ENCODE measurements at places on chromosomes 16 and 17. TPM values are rescaled to one million over a fixed set of nuclear protein-coding genes. Genes with fewer than 3 reads are reported as not detected.

The VAT1L gene
- total RNA-seq, result 6.8 TPM

DNA sequence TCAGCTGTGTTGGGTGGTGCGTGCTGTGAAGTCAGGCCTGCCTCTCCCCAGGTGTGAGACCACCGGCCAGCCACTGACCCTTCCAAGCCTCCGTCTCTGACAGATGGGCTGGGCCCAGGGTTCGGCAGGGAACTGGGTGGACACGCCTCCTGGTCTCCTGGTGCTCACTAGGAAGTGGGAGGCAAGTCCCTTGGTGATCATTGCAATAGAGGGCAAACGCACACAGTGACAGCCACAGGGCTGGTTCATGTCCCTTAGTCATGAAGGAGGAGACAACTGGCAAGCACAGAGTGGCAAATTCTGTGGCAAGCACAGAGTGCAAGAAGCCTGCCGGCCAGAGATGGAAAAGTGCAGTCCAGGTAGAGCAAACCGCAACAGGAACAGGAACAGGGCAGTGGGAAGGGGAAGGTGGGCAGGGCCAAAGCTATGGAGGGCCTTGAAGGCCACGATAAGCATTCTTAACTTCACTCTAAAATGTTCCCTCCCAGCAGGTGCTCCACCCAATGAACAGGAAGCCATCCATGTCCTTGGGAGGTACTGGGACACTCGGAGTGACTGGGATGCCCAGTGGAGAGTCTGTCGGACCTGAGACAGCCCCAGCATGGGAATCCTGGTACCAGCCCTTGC, 21.9 kb downstream of the USP7 start:
- DNase-seq, result no peak
- H3K27ac ChIP-seq, result no peak overlapping the region
- H3K36me3 ChIP-seq, result peaks cover 2% of the 10 kb centered on the region
- no peaks in the 10 kb centered on the region for H3K27me3 ChIP-seq
- H3K4me3 ChIP-seq, result no peak overlapping the region
- H3K4me1 ChIP-seq, result peaks cover 10% of the 10 kb centered on the region

DNA sequence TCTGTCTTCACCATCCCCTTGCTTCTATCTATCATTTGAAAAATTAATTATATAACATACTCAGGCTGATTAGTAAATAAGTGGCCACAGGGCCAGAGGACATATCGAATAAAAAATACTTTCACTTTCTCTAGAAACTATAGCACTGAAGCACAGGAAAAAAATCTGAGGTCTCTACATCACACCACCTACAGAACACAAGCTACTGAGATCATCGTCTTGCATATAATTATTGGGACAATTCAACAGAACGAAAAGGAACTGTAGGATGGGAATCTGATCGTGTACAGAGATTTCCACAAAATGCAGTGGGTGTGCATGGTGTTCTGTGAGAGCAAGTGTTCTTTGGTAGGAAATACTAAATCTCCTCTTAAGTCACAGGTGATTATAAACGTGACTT, 289.6 kb upstream of the ERCC4 start:
- DNase-seq, result no peak
- no peak overlapping the region for H3K27ac ChIP-seq
- H3K4me3 ChIP-seq, result no peak overlapping the region
- peaks cover 13% of the 10 kb centered on the region for H3K27me3 ChIP-seq

DNA sequence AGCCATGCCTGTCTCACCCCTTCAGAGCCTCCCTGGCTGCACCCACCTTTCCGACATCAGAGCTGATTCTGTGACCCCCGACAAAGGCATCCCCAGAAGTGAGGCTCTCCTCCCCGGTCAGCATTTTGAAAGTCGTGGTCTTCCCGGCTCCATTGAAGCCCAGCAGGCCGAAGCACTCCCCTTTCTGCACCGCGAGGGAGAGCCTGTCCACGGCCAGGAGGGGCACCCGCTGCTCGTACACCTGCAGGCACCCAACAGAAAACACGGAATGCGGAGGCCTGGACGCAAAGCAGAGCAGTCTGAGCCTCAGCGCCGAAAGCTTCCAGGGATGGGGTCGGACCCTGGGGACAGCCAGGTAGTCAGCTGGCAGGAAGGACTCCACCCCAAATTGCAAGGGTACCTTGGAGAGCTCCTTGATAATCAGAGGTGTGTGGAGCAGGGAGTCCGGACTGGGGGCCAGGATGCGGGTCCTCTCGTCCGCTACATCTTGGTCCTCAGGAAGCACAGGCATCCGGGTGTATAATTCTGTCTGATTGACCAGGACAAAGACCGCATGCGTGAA, 13.1 kb upstream of the RNPS1 start:
- no peak for DNase-seq
- H3K27me3 ChIP-seq, result peaks cover 37% of the 10 kb centered on the region
- no peak overlapping the region for H3K27ac ChIP-seq
- H3K4me1 ChIP-seq, result no peaks in the 10 kb centered on the region
- H3K4me3 ChIP-seq, result no peak overlapping the region

GRCh38 chr16:48381201-48381600, 4.0 kb downstream of the SIAH1 start:
- no peak overlapping the region for H3K27ac ChIP-seq
- peaks cover 43% of the 10 kb centered on the region for H3K4me1 ChIP-seq
- no peak for DNase-seq
- peaks cover 12% of the 10 kb centered on the region for H3K36me3 ChIP-seq
- H3K27me3 ChIP-seq, result no peaks in the 10 kb centered on the region
- no peak overlapping the region for H3K4me3 ChIP-seq

GRCh38 chr16:7137560-7138330, 194.9 kb upstream of the RBFOX1 start:
- no peaks in the 10 kb centered on the region for H3K4me1 ChIP-seq
- no peak overlapping the region for H3K4me3 ChIP-seq

GRCh38 chr16:86594721-86595120, 16.4 kb downstream of the FOXL1 start:
- peaks cover 27% of the 10 kb centered on the region for H3K27me3 ChIP-seq
- peaks cover 52% of the 10 kb centered on the region for H3K4me1 ChIP-seq
- H3K36me3 ChIP-seq, result no peaks in the 10 kb centered on the region
- no peak overlapping the region for H3K4me3 ChIP-seq

- H3K36me3 ChIP-seq, result no peaks in the 10 kb centered on the region
- H3K27ac ChIP-seq, result no peak overlapping the region
- no peaks in the 10 kb centered on the region for H3K4me1 ChIP-seq
- DNase-seq, result no peak
- no peak overlapping the region for H3K4me3 ChIP-seq
Measured at GRCh38 chr16:62272035-62272434, 235.8 kb upstream of the CDH8 start.

GRCh38 chr17:66897141-66897540, 62.2 kb downstream of the CACNG5 start:
- no peaks in the 10 kb centered on the region for H3K36me3 ChIP-seq
- H3K4me3 ChIP-seq, result no peak overlapping the region
- H3K27ac ChIP-seq, result no peak overlapping the region
- peaks cover 4% of the 10 kb centered on the region for H3K4me1 ChIP-seq

DNA sequence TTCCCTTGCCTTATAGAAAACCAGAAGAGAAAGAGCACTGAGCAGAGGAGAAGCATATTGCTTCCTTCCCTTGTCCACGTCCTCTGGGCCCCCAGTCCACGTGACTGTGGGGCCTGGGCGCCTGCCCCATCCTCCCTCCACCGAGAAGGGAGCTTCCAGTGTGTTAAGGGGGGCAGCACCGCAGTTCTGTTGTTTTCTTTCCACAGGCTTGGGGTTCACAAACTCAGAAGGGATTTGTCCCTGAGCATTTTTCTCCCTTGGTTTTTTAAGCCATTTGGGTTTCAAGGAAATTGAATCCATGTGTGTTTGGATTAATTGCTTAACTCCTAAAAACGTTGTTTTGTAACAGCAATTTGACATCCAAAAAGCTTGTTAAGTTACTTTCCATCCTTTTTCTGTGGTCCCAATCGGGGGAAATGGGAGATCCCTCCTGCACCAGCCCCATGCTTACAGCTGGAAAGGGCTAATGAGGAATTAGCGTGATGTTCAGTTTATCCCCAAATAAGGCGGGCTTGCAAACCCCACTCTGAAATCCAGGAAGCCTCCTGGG, 347.5 kb upstream of the TNRC6C start:
- H3K4me1 ChIP-seq, result peaks cover 19% of the 10 kb centered on the region
- H3K27ac ChIP-seq, result peak overlapping the region; percentile 44
- no peaks in the 10 kb centered on the region for H3K36me3 ChIP-seq
- no peak overlapping the region for H3K4me3 ChIP-seq
- H3K27me3 ChIP-seq, result peaks cover 44% of the 10 kb centered on the region

The LGALS3BP gene
- 373 TPM for total RNA-seq

GRCh38 chr16:9657641-9658040, 524.6 kb downstream of the GRIN2A start:
- peaks cover 22% of the 10 kb centered on the region for H3K4me1 ChIP-seq
- no peaks in the 10 kb centered on the region for H3K36me3 ChIP-seq
- DNase-seq, result no peak

- no peaks in the 10 kb centered on the region for H3K27me3 ChIP-seq
- H3K4me1 ChIP-seq, result peaks cover 22% of the 10 kb centered on the region
- peaks cover 8% of the 10 kb centered on the region for H3K36me3 ChIP-seq
- H3K27ac ChIP-seq, result peak within 1 kb of the TSS; percentile 98
- peak; percentile 95 for DNase-seq
Measured at GRCh38 chr17:81666342-81667191, at the start of the genes CCDC137 and OXLD1. Gene CCDC137 (plus strand): TSS chr17:81666737. CDS start chr17:81666767, 30 bp downstream. Gene OXLD1 (minus strand): TSS chr17:81666605. CDS start chr17:81666577, 28 bp downstream.

DNA sequence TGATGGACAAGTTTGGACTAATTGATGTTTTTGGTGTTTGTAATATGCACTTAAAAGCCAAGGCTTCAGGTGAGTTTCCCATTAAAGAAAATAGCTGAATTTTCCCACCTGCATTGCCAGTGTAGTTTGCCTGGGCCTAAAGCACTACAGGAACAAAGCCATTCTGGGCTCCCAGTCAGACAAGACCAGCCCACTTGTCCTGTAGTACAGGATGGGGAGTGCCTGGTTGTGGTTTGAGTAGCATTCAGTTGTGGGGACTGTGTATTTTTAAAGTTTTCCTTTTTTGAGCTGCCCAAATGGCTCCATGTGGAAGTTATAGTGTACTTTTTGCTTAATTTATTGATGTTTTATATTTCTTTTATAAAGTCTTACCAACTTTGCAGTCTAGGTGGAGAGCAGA, 91.7 kb downstream of the TANGO6 start:
- DNase-seq, result no peak
- H3K36me3 ChIP-seq, result peaks cover 14% of the 10 kb centered on the region
- peaks cover 14% of the 10 kb centered on the region for H3K4me1 ChIP-seq
- H3K27ac ChIP-seq, result peak overlapping the region; percentile 19
- no peak overlapping the region for H3K4me3 ChIP-seq

The EPN3 gene
- total RNA-seq, result 15.1 TPM

- no peak overlapping the region for H3K4me3 ChIP-seq
- H3K27ac ChIP-seq, result no peak overlapping the region
- H3K27me3 ChIP-seq, result no peaks in the 10 kb centered on the region
- H3K4me1 ChIP-seq, result peaks cover 2% of the 10 kb centered on the region
- H3K36me3 ChIP-seq, result peaks cover 34% of the 10 kb centered on the region
Measured at GRCh38 chr16:88010343-88010967, 59.2 kb downstream of the BANP start.

The FNDC8 gene
- not detected for total RNA-seq

The HOXB6 gene
- 56.4 TPM for total RNA-seq

The ABCC11 gene
- 0.47 TPM for total RNA-seq

The CHRNE gene
- 1.7 TPM for total RNA-seq

The SCN4A gene
- 0.60 TPM for total RNA-seq

The MT1H gene
- not detected for total RNA-seq

The OSBPL7 gene
- total RNA-seq, result 25.1 TPM

DNA sequence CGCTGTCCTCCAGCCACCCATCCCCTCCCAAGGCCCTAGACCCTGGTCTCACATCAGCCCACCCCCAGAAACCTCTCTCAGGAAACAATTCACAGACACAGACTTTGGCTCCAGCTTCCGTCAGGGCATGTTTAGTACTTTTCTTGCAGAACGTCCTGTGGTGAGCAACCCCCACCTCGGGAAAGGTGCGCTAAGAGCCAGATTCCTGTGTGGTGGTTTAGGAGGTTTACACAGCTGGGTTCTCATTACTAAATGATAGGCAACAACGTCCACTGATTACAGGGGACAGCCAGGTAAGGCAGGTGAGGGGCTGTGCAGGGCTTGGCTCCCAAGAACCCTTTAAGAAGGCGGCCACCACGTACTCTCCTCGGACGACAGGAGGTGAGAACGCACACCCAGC, 29.3 kb downstream of the KIFC3 start:
- H3K27me3 ChIP-seq, result no peaks in the 10 kb centered on the region
- no peak overlapping the region for H3K27ac ChIP-seq
- H3K4me3 ChIP-seq, result no peak overlapping the region
- peaks cover 4% of the 10 kb centered on the region for H3K36me3 ChIP-seq
- no peak for DNase-seq

DNA sequence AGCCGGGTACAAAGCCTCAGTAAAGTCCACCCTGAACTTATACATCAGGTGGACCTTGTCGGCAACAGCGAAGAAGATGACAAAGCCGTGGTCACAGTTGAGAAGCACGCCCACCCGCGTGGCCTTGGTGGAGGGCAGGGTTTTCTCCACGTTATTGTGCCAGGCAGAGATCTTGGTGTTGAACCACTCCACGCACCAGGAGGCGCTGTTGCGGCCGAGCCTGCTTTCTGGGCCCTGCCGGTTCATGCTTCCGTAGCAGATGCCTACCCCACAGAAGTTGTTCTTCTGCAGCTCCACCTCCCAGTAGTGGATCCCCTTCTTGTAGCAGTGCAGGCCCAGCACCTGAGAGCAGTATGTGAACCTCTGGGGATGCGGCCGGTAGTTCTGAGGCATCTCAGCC, 22.1 kb downstream of the TRIM25 start:
- no peak overlapping the region for H3K4me3 ChIP-seq
- no peaks in the 10 kb centered on the region for H3K27me3 ChIP-seq
- H3K27ac ChIP-seq, result no peak overlapping the region
- peaks cover 5% of the 10 kb centered on the region for H3K4me1 ChIP-seq

Measured in mesothelial cell of epicardium (in vitro differentiated cells).